ENCODE measurements at places on chromosomes 5 and 9.
A peak's percentile ranks its signal among the peaks of the same experiment; 100 is the strongest.

DNA sequence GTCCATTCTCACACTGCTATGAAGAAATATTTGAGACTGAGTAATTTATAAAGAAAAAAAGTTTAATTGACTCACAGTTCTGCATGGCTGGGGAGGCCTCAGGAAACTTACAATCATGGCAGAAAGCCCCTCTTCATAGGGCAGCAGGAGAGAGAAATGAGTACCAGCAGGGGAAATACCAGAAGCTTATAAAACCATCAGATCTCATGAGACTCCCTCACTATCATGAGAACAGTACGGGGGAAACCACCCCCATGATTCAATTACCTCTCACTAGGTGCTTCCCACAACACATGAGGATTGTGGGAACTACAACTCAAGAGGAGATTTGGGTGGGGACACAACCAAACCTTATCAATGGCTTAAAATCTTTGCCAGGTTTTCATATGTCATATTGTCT, 20.3 kb upstream of the TENT4A start:
- DNase-seq = no peak

DNA sequence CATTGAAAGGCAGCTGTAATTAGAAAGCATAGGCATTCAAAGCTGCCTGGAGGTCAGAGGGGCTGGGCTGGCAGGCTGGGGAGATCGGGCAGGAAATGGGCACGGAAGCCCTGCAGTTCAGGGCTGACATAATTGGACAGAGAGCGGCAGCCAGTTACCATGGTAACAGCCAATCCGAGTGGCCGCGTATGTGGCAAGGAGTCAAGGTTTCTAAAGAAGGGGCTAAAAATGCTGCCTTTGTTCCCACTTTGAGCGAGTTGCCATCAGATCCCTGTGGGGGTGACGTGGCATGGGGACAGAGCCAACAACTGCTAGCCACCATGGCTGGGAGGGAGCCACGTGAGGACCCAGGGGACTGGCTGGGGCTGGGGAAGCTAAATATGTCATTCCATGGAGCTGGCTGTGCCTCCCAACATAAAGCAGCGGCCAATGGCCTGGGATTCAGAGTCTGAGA, 44.7 kb upstream of the NDFIP1 start:
- DNase-seq = peak; percentile 34

DNA sequence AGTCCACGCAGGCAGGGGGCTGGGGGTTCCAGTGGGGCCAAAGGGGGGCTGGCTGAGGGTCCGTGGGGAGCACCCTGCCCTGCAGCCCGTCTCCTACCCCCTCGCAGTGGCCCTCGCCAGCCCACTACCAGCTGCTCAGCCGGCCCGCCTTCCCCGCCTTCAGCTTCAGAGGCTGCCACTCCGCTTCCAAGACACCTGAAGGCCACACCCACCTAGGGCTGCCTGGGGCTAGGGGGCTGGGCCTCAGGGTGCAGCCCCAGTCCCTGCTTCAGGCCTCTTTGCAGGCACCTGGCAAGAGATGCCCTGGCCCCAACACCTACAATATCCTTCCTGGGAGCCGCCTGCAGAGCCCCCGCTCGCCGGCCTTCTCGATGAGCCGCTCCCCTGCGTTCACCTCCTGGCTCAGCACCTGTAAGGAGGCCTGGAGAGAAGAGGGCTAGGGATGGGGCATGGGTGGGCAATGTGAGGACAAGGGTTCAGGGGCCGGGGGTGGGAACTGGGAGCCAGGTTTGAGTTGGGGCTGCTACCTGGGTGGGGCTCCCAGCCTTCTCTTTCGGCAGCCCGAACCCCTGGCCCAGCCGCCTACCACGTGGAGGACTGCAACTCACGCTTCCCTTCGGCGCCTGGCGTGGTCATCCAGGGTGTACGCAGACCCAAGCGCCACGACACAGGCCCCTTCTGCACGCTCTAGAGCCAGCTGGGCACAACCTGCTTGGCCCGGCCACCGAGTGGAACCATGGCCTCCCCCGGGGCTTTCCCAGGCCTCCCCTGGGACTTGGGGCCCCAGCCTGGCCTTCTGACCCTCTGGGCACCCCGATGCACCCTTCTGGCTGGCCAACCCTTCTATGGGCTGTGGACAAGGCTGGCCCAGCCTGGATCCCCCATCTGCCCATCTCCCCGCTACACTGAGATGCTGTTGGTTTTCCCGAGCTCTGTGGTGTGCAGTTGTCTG, 1.7 kb downstream of the STPG3 start:
- DNase-seq = no peak

DNA sequence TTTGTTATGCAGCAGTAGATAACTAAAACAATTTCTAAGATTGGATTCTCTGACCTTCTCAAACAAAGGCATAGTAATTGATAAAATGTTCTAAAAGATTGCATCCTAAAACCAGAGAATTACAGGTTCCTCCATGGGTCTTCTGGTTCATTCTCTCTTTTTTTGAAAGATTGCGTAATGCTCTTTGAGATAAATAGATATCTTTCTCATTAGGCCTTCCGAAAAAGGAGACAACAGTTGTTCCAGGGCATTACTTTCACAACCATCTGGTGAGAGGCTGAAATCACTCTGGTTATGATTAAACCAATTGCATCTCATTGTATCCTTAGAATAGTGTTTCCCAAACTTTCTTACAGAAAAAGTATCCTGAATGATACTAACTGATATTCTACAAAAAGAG, 174.7 kb upstream of the NREP start:
- no peak for DNase-seq

- DNase-seq = no peak
Observed at GRCh38 chr9:90629354-90629753, 13.3 kb downstream of the DIRAS2 start.

- no peak for DNase-seq
Observed at GRCh38 chr9:137968235-137968634, 90.7 kb downstream of the CACNA1B start.

- no peak for DNase-seq
Observed at GRCh38 chr9:123169926-123170325, 98.5 kb downstream of the STRBP start.

GRCh38 chr5:136193322-136193935, 467 bp upstream of the SMIM32 start:
- no peak for DNase-seq

DNA sequence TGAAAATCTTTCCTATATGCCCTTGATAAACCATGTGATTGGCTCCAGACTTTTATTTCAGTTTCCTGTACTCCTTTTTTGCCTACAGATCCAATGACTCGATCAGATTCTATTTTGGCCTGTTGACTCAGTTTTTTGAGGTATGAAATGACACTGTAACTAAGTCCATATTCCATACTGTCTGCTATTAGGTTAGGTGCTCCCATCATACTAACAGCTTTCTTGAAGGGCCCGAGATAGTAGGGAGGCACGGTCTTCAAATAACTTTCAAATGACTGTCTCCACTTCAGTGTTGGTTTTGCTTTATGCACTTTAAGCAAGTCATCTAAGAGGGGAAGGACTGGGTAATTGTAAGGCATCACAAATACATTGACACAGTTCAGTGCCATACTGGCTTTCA, 295.4 kb upstream of the DAB2 start:
- DNase-seq = no peak

GRCh38 chr5:173547579-173547978, 68.9 kb downstream of the BOD1 start:
- peak; percentile 16 for DNase-seq

DNA sequence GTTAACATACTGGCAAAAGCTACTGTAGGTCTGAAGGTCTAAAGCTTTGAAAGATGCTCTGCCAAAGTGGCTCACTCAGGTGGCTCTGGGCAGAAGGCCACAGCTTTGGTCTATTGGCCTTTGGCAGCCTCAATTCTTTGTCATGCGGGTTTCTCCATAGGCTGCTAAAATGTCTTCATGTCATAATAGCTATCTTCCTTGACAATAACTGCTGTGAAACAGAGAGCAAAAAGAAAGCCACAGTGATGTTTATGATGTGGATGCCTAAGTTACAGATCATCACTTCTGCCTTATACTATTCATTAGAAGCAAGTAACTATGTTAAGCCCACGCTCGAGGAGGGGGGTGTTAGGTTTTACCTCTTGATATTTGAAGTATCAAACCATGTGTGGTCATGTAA, 906.1 kb upstream of the CDH9 start:
- DNase-seq = peak; percentile 69

Data from astrocyte of the cerebellum (primary cell).